ENCODE measurements at places on chromosomes 4 and X.
A peak's percentile ranks its signal among the peaks of the same experiment; 100 is the strongest.

- no peak for DNase-seq
Measured at GRCh38 chrX:53605004-53605403, 81.5 kb downstream of the HUWE1 start.

DNA sequence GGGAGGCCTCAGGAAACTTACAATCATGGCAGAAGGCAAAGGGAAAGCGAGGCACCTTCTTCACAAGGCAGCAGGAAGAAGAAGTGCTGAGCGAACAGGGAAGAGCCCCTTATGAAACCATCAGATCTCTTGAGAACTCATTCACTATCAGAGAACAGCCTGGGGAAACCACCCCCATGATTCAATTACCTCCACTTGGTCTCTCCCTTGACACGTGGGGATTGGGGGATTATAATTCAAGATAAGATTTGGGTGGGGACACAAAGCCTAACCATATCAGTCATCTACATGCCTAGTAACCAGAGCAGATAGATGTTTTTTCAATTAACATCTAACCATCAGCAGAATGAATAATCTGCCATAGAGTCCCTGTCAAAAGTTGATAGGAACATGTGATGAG, 30.4 kb downstream of the FAM13A start:
- DNase-seq, result no peak

DNA sequence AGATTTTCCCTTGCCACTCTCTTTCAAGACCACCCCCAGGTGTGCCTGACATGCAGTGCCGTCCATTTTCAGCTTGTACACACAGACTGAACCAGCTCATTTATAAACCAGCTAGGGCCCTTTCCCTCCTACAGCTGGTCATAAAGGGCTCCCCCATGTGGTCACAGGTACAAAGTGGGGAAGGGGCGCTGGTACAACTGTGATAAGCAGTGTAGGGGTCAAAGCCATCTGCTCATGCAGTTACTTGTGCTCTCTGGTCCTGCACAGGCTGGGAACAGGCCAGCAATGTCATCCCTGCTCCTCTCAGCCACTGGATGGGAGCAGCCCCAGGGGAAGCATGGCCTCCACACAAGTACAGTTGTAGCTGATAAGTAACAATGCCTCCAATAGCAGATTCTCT, 20.6 kb downstream of the GABRQ start:
- no peak for DNase-seq

DNA sequence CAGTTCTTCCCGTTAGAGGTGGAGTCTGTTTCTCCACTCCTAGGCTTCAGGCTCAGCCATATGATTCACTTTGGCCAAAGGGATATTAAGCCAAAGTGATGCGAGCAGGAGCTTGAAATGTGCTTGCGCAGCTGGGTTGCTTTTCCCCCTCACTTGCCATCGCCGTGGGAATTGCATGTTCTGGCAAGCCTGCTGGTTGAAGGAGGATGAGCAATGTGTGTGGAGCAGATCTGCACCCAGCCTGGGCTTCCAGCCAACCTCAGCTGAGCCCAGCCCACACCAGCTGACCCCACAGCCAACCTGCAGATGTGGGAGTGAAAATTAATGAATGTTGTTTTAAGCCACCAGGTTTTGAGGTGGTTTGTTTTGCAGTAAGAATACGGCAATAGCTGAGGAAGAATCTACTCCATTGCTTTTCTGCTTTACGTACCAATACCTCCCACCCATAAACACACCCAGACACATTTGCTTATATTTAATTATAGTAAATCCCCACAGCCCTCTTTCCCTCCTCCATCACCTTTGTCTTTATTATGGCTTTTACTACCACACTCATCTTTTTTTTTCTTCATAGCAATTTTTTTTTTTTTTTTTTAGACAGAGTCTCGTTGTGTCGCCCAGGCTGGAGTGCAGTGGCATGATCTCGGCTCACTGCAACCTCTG, 132.8 kb upstream of the FUNDC1 start:
- DNase-seq, result no peak

- no peak for DNase-seq
Measured at GRCh38 chr4:137076908-137077307, 455.4 kb downstream of the PCDH18 start.

DNA sequence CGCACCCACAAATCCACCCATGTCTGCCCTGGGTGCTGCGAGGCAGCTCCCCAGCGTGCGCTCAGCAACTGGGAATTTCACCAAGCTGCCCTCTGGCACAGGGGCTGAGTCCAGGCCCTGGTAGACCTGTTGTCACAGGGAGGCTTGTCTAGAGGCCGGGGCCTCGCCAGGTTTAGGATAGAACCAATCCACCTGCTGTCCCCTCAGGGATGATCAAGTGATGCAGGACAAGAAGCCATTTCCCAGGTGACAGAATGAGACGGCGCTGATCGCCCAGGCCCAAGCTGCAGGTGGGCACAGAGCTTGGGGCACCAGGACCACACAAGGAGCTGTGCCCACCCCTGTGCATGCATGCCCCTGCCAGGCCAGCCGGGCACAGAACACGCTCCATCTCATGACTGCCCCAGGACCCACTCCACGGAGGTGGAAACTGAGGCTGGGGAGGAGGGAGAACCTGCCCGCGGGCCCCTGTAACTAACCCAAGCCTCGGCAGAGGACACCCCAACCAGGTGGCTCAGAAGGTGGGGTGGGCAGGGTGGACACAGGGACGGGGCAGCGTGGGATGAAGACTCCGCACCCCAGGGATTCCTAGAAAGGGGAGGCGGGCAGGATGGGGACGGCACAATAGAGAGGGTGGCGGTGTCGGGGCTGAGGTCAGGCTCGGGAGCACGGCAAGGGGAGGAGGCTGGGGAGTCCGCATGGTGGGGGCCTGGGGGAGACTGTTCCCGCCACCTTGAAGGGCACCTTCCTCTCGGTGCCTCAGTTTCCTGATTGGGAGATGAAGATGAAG, 78.0 kb downstream of the ZFYVE28 start:
- no peak for DNase-seq

DNA sequence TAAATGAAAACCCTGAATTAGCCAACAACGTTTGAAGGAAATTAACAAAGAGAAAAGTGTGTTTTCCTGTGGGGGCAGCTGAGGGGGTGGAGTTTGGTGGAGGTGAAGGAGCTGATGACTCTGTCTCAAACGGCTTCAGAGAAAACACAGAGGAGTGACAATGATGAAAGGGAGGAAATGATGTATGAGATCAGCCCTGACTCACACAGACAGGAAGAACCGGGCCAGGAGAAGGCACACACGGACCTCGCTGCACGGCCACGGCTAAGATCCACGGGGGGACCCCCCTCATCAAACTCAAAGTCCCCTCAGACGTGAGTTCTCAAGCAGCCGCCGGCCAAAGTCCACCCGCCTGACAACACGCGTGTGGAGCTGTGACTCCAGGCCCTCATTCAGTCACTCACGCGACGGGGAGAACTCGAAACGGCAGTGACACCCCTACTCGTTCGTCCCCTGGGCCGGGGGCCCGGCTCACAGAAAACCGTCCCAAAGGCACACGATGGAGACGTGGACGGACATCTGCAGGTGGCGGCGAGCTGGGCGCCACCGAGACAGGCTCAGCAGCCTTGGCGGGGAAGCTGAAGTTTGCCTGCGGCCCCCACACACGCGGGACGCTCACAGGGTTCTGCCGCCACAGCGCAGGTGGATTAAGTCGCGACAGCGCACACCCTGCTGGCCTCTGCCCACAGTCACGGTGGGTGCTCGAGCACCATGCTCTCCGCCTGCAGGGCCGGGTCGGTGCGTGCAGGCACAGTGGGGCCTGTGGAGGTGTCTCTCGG, 28.8 kb downstream of the PPP2R3B start:
- peak; percentile 76 for DNase-seq

GRCh38 chr4:87360338-87360935, 30.6 kb downstream of the HSD17B11 start:
- DNase-seq, result no peak
